Activated naive CD8-positive, alpha-beta T cell treated with anti-CD3 and anti-CD28 coated beads, Interleukin-2, amount 10 ng/mL, durations not matched to agents 7 days and 5 days (primary cell): ENCODE measurements at places on chromosomes 16 and 17. TPM values are rescaled to one million over a fixed set of nuclear protein-coding genes. Genes with fewer than 3 reads are reported as not detected.

DNA sequence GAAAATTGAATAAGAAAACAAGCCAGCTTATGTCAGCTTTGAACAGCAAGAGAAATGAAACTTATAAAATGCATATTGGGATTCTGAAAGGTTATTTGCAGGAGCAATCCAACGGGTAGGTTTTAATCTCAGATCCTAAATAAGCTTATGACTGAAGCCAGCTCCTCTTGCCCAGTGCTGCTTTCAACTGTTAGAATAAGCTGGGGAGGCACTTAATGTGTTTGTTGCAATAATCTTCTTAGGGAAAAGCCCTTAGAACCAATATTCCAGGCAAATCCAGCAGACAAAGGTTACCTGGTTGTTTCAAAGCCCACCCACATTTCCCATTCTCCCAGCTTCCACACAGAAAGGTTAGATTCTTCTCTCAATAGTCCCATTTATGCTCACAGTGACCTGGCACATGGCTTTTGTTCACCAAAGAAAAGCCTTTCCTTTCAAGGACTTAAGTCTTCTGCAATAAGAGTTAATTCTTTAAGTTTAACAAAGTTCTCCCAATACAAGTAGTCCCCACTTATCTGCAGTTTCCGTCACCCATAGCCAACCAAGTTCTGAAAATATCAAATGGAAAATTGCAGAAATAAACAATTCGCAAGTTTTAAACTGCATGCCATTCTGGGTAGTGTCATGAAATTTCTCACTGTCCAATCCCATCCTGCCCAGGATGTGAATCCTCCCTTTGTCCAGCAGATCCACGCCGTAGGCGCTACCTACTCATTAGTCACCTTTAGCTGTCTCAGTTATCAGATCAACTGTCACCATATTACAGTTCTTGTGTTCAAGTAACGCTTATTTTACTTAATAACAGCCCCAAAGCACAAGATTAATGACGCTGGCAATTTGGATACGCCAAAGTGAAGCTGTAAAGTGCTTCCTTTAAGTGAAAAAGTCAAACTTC, 5.9 kb downstream of the TEX2 start:
- DNase-seq = no peak

- DNase-seq = no peak
Measured at GRCh38 chr16:35386619-35387018, 1927.2 kb downstream of the TP53TG3F start.

Gene FOXF1
- total RNA-seq = not detected

GRCh38 chr16:57387598-57388354, 15.5 kb downstream of the CX3CL1 start:
- DNase-seq = no peak

- no peak for DNase-seq
Measured at GRCh38 chr17:17944743-17945142, 27.5 kb downstream of the TOM1L2 start.
